Neural progenitor cell (in vitro differentiated cells): ENCODE measurements at places on chromosomes 16 and 17. TPM values are rescaled to one million over a fixed set of nuclear protein-coding genes. Genes with fewer than 3 reads are reported as not detected.

DNA sequence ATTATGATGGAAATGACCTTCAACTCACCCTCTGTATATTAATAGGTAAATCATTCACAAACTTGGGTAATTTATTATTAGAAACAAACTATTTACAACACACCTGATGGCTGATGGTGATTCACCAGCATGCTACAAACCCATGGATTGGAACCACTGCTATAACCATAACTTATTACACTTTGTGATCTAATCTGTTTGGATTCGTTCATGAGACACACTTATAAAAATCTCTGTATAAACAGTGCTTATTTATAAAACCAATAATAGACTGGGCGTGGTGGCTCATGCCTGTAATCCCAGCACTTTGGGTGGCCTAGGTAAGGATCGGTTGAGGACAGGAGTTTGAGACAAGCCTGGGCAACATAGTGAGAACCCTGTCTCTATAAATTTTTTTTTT lies 16.0 kb downstream of the SMIM36 start:
- no peak for DNase-seq

TNFRSF13B gene
- not detected in 2 replicates for total RNA-seq

- no peak for DNase-seq
Measured at GRCh38 chr17:44216173-44216572, 3.3 kb downstream of the UBTF start.

KRTAP1-5 gene
- not detected in 2 replicates for total RNA-seq

- no peak for DNase-seq
Measured at GRCh38 chr17:7955414-7956227, 23.6 kb downstream of the CNTROB start.

- DNase-seq, result no peak
Measured at GRCh38 chr17:41907633-41908539, 10.9 kb downstream of the ACLY start.

KRT33A gene
- total RNA-seq, result not detected in 2 replicates

GRCh38 chr17:21003007-21003621 lies 39.7 kb downstream of the USP22 start:
- DNase-seq, result no peak

DNA sequence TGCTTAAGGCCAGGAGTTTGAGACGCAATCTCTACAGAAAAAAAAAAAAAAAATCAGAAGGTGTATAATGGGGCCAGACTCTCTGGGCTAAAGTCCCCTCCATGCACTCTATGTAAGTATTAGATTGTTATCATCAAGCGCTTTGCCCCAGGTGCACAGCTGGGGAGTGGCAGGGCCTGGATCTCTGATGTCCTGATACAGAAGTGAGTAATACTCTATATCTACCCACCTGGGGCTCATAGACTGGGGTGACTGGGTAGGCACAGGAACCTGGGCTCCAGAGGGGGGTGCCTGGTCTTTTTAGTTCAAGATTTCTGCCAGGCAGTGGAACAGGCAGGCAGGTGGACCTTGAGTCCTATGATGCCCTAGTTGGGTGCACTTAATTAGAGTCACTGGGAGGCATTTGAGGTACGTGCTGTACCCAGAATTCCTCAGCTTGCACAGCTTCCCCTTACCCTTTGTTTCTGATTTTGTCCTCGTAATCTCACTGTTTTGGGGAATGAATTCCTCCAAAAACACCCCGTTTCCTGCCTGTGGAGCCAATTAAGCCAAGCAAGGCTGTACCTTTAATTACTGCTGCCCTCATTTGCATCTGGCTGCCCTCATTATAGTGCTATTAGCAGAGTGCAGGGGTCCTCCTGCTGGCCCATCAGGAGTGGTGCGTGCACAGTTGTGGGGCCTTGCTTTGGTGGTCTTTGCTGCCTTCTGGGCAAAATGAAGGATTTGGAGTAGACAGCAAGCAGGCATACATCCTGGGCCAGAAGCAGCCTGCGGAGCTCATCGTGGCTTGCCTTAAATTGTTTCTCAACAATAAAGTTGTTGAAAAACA lies 239.0 kb downstream of the SNX29 start:
- DNase-seq, result peak; percentile 71

GRCh38 chr17:82670661-82671450 lies 22.6 kb upstream of the WDR45B start:
- no peak for DNase-seq
